ENCODE measurements at places on chromosomes 2 and 18.

GRCh38 chr2:221972813-221973478 is 325.9 kb downstream of the PAX3 start:
- DNase-seq = no peak

DNA sequence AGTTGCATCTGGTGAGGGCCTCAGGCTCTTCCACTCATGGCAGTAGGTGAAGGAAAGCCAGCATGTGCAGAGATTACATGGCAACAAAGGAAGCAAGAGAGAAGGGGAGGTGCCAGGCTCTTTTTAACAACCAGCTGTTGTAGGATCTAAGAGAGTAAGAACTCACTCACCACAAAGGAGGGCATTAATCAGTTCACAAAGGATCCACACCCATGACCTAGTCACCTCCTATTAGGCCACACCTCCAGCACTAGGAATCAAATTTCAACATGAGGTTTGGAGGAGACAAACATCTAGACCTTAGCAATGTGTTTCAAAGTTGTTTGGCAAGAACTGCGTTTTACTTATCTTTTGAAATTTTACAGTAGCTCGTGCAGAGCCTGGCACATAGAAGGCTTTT is 20.5 kb upstream of the REG3A start:
- no peak for DNase-seq

- DNase-seq = no peak
Measured at GRCh38 chr18:54813305-54813704, 15.0 kb upstream of the RAB27B start.

DNA sequence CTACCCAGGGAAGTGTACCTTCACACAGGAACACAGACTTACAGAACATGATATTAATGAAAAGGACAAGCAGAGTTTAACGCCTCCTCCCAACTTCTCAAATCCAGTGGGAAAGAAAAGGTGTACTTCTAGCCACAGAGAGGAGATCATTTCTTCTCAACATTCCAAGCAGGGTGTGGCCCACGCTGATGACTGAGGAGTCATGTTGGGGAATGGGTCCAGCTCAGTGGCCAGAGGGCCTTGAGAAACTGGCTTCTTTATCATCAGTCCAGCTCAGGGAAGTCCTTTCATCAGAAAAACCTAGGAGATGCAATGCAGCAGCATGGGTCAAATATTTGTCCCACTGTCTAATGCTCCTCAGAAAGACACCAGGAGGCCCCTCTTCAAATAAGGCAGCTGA is 63.0 kb downstream of the RBM43 start:
- no peak for DNase-seq

- no peak for DNase-seq
Measured at GRCh38 chr18:57621246-57621604, 411 bp downstream of the NARS1 start.

DNA sequence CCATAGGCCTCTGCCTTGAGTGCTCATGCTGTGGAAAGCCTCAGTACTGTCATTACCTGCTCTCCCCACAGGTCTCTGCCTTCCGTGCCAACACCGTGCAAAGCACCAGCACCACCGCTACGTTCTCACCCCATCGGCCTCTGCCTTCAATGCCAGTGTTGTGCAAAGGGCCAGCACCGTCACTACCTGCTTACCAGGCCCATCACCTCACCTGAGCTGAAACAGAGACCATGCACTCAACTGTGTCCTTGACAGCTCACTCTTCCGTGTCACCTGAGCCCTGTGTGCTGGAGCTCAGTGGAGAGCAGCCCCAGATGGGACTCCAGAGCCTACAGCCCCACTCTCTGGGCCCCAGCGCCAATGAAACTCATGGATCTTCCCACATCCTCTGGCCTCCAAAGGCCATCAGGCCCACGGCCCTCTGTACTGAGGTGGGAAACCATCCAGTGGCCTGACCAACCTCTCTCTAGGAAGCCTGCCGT is 62.7 kb downstream of the ZNF516 start:
- no peak for DNase-seq

DNA sequence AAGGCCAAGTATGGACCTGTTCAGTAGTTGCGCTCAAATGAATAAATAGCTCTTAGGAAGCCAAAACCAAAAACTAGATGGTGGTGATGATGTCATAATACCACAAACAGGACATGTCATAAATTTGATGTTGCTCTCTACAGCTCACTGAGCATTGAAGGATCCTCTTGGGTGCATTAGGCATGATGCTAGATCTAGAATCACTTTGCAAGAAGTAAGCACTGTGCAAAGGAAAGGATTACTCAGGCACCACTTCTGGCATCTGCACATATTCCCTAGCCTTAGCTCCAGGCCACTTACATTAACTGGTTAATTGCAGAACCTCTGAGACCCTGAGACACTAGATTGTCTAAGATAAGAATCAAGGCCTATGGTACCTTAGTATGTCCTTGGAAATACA is 58.0 kb downstream of the LRRTM1 start:
- no peak for DNase-seq

- DNase-seq = no peak
Measured at GRCh38 chr2:187168720-187169713, 279.0 kb downstream of the CALCRL start.

DNA sequence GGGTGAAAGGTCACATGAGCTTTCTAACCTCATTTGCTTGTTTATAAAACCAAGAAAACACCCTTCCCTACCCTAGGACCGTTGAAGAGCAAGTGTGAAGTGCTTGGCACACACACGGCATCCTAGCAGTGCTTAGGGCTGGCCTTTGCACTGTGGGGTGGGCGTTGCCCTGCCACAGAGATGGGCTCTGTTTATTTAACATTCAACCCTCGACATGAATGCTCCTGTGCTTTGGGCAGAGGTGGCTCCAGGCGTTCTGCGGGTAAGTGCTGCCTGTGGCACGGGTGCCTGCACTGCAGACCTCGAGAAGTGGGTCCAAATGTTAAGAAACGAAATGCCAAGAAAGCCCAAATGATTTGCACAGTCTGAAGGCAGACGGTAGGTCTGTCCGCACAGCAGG is 170.1 kb downstream of the FHOD3 start:
- DNase-seq = no peak

- DNase-seq = no peak
Measured at GRCh38 chr2:227577555-227577954, 21.1 kb upstream of the SCYGR2 start.

DNA sequence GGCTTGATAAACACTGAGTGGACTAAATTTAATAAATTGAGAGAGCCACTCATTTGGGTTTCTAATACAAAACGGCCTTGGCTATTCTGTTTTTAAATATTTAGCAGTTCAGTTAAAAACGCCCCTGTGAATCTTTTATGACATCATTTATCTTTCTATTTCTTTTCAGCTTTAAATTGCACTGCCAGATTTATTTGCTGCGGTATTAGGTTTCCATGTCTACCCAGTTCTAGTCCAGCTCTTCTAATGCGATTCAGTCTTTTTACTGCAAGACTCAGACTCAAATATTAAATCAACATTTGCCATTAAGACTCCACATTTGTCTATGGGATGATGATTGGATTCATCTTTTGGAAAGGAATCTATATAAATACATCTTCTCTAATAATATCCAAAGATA is 2174.3 kb upstream of the PIK3C3 start:
- no peak for DNase-seq

DNA sequence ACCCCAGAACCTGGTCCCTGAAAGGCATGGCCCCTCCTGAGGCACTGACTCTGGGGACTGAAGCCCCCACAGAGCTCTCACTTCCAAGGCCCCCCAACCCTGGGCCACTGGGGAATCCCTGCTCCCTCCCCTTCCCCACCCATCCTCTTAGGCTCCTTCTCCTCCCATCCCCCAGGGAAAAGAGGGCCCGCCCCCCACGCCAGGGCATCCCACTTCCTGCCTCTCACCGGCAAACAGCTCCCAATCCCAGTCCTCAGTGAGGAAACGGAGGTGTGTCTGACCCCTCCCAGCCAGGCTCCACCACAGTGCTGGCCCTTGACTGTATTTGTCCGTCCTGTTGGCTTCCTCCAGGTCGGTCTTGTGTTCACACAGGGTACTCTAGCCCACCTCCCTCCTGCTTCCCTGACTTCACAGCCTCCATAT is 35.0 kb upstream of the PTMA start:
- no peak for DNase-seq

GRCh38 chr2:43009448-43009847 is 217.0 kb downstream of the ZFP36L2 start:
- DNase-seq = no peak

- DNase-seq = no peak
Measured at GRCh38 chr2:71597756-71598155, 144.4 kb downstream of the DYSF start.

DNA sequence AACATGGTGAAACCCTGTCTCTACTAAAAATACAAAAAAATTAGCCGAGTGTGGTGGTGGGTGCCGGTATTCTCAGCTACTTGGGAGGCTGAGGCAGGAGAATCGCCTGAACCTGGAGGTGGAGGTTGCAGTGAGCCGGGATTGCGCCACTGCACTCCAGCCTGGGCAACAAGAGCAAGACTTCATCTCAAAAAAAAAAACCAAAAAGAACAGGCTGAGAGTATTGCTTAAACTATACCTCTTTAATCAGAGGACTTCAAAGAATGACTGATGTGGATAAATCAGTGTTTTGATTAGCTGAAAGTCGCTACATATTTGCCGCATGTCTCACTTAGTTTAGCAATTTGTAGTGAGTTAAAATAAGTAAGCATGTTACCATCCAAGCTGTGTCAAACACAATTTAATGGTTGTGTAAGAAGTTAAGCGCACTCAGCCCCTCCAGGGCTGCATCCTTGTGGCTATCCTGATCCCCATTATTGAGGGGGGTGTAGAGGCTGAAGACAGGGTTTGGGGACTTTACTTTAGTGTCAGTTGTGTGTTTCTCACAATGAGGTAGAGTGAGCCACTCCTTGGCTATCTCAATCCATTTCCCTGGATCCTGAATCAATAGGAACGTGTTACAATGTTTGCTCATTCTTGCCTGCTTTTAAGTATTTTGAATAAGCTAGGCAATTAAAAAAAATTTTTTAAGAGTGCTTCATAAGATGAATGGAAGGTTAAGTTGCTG is 11.0 kb upstream of the FARP2 start:
- DNase-seq = no peak

DNA sequence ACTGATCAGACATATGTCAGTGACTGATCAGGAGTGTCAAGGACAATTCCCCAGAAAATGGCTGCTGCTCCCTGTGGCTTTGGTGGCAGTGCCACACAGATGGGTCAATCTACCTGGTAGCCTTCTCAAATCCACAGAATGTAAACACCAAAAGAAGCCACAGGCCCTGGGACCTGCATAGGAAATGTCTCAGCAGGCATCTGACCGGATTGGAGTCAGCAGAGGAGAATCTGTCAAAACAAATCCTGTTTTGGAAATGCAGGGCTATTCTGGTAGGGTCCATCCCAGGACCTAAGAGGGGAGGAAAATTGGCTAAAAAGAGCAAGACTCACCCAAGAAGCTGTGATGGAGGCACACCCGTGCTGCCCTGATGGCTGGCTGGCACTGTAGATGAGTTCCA is 189.7 kb downstream of the TMEM247 start:
- DNase-seq = no peak

DNA sequence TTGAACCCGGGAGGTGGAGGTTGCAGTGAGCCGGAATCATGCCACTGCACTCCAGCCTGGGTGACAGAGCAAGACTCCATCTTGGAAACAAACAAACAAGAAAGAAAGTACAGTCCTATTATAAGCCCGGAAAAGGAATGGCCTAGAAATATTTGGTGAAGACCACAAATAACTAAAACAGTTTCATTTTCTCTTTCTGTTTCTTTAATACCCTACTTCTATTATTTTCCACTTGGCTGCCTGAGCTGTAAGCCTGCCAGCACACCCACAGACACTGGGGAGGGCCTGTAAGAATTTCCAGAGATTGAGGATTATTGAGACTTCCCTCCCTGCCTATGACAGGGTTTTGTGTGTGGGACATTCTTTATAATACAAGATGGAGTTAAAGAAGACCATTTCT is 188.0 kb upstream of the DCC start:
- no peak for DNase-seq

GRCh38 chr2:215657844-215658243 is 222.0 kb upstream of the FN1 start:
- DNase-seq = no peak

DNA sequence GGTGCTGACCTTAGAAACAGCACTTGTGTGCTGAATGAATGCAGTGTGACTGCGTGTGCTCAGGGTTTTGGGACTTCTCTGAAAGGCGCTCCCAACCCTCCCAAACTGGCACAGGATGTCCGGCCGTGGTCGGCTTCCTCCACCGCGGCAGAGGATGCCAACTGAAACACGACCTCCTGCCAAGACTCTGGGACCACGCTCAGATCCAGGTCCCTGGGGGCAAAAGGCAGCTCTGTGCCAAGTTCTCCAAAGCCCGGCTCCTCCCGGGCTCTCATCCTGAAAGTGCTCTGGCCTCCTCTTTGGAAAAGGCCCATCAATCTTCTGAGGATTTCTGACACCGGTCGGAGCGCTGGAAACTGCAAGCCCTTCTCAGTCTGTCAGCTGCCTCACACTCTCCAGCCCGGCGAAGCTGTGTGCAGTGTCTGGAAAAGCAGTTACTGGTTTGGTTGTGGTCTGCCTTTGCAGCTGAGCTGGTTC is 32.3 kb upstream of the ZBTB7C start:
- DNase-seq = no peak

- DNase-seq = no peak
Measured at GRCh38 chr2:133574620-133575019, 6.4 kb upstream of the NCKAP5 start.

DNA sequence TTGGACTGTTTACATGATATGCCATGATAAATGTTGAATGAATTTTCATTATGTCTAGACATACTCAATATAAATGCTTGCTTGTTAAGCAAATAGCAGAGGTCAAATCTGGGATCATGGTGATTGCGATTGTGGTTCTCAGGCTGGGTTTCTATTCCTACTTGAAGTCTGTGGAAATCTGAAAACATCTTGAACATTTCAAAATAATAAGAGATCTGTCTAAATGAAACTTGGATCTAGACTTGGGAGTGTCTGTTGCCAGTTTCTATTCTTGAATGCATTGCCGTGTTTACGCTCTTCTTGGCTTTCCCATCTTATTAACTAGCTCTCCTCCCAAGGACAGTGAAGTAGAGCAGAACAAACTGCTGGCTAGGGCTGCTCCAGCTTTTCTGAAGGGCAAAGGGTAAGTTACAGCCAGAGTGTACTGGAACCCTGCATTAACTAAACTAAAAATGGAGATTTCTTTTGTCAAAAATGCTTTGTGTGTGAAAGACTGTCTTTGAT is 127.7 kb downstream of the DTNA start:
- DNase-seq = no peak

- DNase-seq = no peak
Measured at GRCh38 chr18:50523165-50523564, 36.7 kb upstream of the MAPK4 start.

DNA sequence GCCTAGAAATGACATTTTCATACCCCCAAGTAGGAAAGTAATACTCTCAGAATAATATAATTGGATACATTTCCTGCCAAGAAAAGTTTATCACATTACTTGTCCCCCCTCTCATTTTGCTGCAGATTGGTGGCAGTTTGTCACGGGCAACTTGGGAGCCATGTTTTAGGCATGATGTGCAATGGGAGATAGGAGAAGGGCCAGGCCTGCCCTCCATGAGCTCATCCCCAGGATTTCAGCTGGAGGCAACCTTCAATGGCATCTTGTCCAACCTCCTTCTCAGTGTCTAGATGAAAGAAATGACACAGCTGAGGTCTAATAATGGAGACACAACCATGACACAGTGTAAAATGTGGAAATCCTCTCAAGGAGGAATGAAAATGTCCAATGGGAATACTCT is 11.4 kb upstream of the RAB31 start:
- DNase-seq = no peak

GRCh38 chr18:75429975-75430374 is 2.5 kb upstream of the SMIM21 start:
- no peak for DNase-seq

GRCh38 chr2:232927793-232928550 is 57.9 kb downstream of the SNORC start:
- no peak for DNase-seq
